Activated CD4-positive, alpha-beta T cell treated with anti-CD3 and anti-CD28 coated beads for 24 hours (primary cell): ENCODE measurements at places on chromosomes 3 and 15.

DNA sequence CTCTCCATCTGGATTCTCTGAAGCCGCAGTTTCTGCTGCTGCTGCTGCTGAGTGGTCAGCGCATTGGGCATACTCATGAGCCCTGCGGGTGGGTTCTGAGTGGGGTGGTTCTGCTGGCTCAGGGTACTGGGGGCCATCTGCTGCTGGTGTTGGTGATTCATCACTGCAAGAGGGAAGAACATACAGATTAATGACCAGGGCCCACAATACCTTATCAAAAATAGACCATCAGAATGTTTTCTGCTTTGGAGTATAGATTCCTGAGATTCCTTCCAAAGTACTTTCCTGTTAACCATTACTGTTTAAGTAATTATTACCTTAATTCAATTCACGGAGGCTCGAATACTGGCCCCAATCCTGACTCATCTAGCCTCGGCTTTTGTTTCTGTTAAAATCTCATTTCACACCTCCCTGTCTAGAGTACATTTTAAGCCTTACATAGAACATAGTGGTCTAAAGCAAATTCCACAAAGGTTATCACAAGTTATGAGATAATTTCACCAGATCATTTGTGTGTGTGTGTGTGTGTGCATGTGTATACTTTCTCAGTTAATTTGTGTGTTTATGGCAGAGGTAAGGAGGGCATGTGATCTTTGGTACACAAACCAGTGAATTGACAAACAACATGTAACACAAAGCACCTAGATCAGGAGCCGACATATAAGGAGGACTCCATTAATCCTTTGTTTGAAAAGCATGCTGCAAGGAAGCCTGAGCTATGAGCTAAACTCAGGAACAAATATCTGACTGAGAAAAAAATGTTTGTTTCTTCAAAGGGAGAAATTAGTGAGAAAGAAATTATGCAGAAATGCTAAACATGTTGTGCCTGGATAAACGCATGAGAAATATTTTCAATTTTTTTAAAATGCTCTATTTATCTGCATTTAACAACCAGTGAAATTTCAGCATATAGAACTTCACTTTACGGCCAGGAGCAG, 68.1 kb downstream of the TM4SF4 start:
- DNase-seq, result no peak

DNA sequence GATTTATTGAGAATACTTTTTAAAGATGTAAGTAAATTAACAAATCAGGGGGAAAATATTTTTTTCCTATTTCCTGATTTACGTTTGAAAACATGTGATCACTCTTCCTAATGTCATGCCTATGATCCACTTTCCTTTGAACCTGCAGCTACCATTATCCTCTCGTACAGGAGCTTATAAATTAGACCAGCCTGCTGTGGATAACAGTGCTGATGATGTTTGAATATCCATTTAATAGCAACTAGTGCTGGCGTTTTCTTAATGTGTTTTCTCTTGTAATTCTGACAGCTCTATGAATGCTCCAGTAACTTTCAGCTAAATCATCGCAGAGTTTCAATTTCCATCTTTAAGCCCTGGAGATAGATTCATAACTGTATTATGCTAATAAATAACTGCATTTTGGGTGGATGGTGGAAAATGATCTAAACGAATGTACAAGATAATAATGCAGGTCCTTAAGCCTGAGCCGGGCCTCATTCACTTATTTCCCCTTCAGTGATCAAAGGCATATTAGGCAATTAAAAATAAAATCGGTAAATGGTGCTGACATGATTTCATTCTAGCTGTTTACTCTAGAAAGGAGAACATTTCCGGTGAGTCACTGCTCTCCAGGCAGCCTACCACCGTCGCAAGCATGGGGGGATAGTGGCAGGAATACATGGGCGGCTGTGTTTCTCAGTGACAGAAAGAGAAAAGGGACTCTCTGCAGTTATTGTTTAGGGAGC, 58.5 kb upstream of the SLC24A5 start:
- no peak for DNase-seq

GRCh38 chr3:16801698-16802097, 83.1 kb upstream of the PLCL2 start:
- no peak for DNase-seq

GRCh38 chr3:38646630-38647029, 2.9 kb downstream of the SCN5A start:
- DNase-seq, result no peak

DNA sequence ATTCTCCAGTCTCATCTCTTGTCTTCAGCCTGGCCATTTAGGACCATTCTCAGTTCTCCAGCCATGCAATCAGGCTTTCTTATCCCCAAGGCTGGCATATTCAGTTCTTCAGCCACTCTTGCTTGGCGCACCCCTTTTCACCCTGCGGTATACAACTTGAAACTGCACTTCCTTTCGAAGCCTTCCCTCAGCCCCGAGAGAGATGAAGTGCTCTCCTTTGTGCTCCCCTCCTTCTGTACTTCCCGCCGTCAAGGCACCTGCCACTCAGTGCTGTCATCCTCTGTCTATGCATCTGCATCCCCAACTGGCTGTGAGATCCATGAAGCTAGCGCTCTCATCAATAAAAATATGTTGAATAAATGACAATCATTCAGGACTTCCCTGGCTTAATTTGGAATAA, 45.7 kb downstream of the MORC1 start:
- no peak for DNase-seq

- DNase-seq, result no peak
These were observed 66.0 kb upstream of the LRRFIP2 start for GRCh38 chr3:37240170-37240945.

DNA sequence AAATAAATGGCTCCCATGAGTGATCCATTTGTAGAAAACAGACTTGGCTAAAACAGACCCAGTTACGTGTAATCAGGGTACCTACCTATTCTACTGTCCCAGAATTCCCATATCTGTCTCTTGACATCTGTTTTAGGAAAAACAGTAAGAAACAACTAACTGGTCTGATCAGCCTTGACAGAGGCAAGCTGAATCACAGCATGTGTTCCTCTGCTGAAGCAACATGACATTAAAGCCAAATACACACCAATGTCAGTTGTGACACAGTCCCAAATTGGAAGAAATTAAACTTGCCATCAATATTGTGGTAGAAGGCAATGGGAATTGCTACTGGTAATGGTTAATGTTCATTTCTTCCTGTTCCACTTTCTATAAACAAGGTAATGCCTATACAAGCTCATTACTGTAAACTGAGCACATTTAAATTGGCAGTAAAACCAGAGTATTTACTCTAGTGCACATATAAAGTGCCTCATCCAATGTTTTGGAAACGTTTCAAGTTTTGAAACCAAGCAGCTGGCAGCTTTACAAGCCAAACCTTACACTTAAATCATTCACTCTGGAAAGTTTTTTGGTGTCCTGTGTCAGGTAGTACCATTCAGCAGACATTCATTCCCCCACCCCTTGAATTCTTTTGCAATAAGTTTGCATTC, 27.0 kb downstream of the ALDH1A2 start:
- no peak for DNase-seq

DNA sequence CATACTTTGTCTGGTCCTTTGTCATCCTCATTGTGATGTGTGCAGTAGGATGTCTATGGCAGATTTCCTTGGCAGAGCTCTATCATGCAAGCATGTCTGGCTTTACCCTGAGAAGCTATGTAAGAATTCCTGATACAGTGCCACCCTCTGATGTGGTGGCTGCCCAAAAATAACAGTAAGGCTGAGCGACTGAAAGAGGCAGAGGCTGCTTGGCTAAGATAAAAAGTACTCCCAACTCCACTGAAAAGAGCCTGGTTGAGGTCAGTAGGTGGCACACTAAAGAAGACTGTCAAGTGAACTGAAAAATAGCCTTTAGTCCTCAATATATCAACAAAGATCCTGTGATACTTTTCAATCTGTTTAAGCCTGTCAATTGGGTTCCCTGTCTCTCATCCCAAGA, 31.7 kb downstream of the BTLA start:
- DNase-seq, result no peak
